ENCODE measurements at places on chromosomes 16 and 17.

DNA sequence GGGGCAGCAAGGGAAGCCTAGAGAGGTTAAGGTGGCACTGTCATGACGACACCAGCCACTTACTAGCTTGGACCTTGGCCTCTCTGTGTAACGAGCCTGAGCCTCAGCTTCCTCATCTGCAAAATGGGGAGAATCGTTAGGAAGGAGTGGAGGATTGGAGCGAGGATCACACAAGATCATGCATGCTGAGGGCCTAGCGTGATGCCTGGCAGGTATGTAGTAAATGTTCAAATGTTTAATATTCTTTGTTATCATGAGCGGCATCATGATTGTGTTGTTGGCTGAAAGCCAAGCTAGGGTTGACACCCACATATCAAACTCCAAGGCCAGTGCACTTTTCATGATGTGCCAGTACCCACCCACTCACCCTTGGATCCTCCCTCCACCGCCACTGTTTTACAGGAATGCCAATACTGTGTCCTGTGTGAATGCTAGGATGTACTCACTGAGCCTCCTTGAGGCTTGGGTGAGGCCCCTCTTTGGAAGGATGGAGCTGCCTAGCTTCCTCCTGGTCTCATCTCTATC is 192.5 kb downstream of the MSI2 start:
- no peak for DNase-seq

GRCh38 chr17:61201211-61201610 is 198.4 kb upstream of the TBX2 start:
- DNase-seq = no peak

DNA sequence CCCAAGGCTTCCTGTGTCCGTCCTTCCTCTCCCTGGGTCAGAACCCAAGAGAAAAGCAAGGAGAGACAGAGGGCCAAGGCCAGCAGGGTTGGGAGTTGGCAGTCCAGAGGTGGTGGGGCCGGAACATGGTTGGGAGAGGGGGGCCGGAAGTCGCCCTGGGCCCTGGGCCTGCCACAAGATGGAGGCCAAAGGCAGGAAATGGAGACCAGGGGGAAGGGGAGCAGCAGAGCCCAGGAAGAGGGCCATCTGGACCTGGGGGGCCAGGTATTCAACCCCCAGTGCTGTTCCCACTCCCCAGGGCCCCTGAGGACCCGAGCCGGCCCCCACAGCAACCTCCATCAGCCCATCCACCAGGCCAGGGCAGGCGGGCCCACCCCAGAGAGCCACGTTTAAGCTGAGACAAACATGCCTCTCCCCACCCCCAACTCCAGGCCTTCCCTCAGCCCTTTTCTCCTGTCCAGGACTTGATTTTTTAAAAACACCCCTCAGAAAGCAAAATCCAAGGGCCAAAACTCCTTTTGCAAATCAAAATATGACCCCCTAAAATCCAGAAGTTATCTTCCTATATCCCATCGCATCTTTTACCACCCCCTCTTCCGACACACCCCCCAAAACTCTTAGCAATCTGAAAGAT is 4.4 kb upstream of the BCL6B start:
- DNase-seq = no peak

DNA sequence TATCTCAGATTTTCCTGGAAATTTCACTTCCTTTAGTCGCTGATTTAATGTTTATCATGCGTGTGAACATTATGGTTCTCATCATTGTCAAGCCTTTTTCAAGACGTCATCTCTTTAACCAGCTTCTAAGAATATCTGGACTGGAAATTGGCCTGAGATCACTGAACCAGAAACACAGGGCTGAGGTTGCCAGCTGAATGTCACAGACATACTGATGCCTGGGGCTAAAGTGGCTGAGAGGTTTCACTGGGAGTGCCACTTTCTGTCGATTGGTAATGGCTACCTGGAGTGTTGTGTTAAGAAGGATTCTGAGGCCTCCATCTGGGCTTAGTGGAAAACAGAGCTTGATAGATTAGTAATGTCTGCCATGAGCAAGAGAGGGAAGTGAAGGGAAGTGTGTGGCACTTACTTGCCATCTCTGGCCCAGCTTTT is 54.2 kb downstream of the CRISPLD2 start:
- no peak for DNase-seq

- no peak for DNase-seq
These were observed 397.7 kb upstream of the TNRC6C start for GRCh38 chr17:77560841-77561240.

GRCh38 chr17:82051776-82052637 is at the start of the genes GPS1 and RFNG:
Gene GPS1 (plus strand): TSS chr17:82051898. CDS start chr17:82051932, 34 bp downstream.
Gene RFNG (minus strand): TSS chr17:82051811. CDS start chr17:82051766, 45 bp downstream.
- peak; percentile 80 for DNase-seq

GRCh38 chr17:56213031-56213430 is 59.8 kb downstream of the ANKFN1 start:
- no peak for DNase-seq

GRCh38 chr17:17508646-17509591 is 12.7 kb upstream of the RASD1 start:
- no peak for DNase-seq

- no peak for DNase-seq
These were observed 25.4 kb upstream of the RHOT1 start for GRCh38 chr17:32116937-32117336.

DNA sequence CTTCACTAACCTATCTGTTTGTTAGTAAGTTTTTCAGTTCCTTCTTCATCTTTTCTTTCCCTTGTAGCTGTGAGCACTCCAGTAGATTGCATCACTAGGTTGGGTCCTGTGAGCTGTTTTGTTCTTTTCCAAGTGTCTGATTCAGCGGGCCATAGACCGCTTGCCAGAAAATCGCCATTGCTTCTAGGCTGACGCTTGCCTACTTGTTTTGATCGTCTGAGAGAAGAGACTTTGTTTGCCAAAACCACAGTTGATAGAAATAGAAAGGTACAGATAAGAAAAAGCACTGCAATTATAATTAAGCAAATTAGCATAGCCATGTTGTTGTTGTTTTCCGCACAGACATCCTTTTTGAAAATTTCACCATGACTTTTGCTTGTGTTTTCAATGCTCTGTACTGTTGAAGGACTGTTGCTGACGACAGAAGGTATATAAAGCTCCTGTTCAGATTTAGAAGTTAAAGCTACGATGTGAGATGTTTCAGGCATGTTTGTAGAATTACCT is 3.1 kb downstream of the EVI2A start:
- DNase-seq = peak; percentile 50

DNA sequence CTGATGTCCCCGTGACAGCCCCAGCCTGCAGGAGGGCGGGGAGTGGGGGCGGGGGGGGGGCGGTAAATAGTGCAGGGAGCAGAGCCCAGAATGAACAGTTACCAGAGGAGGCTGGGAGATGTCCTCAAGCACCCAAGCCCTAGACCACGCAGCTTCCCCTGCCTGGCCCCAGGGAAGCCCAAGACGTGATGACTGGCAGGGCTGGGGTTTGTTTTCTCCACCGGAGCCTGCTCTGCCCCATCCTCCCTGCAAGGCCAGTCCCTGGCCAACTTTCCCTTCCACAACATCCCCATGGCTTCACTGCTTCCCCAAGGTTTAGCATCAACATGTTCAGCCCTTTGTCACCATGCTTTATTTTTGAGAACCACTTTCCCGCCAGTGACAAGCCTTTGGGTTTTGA is 1.4 kb upstream of the BEAN1 start:
- no peak for DNase-seq

- DNase-seq = peak; percentile 43
These were observed 5.1 kb downstream of the CLEC16A start for GRCh38 chr16:10949424-10949970.

- DNase-seq = no peak
These were observed 172.9 kb downstream of the AATF start for GRCh38 chr17:37121616-37122015.

DNA sequence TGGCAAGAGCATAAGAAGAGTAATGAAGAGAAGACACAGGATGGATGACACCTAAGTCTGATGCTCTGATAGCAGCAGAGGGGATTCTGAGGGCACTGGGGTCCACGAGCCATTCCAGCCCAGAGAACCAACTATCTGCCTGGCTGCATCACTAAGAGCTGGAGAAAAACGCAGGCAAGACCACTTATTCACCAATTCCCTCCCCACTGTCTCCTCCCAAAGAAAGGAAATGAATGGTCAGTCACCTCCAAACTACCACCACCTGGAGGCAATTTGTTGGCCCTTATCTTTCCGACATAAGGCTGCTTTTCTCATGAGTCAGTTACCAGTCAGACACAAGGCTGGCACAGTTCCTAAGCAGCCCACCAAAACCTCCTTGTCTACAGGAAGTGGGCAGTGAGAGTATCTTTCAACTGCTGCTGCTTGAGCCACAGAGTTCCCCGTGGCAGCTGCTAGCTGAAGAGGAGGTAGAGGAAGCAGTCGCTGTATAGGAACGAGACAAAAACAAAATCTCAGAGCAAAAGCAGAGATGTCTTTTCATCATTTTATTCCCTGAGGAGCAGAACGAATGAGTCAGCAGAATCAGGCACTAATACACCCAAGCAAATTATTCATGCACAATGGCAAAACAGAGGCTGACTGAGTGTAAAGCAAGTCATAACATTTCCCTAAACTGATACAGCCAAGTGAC is 111.1 kb downstream of the SMG6 start:
- peak; percentile 46 for DNase-seq

- DNase-seq = no peak
These were observed 12.7 kb upstream of the SPAG9 start for GRCh38 chr17:51133365-51133764.

DNA sequence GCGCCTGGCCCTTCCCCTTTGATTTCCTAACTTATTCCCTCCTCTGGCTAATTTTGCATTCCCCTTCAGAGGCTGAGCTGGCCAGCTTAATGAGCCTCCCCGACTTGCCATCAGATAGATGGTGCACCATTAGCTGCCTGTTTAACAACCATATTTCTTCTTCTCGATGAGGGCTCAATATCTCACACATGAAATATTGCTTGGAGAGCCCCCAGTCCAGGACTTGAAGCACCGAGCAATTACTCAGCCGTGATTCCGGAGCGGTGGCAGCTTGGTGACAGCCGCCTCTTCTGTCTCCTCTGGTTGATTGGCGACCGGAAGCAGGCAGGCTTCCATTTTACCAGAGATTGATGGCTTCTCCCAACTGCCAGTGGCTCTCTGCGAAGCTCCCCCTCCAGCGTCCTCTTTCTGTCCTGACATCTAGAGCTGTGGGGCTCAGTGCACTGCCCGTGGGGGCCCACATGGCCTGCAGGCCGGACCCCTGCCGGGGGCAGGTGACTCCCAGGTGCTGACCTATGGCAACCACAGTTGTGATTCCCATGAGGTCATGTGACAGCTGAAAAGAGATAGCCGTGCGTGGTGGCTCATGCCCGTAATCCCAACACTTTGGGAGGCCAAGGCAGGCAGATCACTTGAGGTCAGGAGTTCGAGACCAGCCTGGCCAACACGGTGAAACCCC is 133.7 kb upstream of the SEC14L1 start:
- no peak for DNase-seq

DNA sequence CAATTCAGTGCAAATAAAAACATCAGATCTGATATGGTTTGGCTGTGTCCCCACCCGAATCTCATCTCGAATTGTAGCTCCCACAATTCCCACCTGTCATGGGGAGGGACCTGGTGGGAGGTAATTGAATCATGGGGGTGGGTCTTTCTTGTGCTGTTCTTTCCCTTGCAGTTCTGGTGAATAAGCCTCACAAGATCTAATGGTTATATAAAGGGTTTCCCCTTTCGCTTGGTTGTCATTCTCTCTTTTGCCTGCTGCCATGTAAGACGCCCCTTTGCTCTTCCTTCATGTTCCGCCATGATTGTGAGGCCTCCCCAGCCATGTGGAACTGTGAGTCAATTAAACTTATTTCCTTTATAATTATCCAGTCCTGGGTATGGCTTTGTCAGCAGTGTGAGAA is 68.9 kb upstream of the NFAT5 start:
- no peak for DNase-seq

DNA sequence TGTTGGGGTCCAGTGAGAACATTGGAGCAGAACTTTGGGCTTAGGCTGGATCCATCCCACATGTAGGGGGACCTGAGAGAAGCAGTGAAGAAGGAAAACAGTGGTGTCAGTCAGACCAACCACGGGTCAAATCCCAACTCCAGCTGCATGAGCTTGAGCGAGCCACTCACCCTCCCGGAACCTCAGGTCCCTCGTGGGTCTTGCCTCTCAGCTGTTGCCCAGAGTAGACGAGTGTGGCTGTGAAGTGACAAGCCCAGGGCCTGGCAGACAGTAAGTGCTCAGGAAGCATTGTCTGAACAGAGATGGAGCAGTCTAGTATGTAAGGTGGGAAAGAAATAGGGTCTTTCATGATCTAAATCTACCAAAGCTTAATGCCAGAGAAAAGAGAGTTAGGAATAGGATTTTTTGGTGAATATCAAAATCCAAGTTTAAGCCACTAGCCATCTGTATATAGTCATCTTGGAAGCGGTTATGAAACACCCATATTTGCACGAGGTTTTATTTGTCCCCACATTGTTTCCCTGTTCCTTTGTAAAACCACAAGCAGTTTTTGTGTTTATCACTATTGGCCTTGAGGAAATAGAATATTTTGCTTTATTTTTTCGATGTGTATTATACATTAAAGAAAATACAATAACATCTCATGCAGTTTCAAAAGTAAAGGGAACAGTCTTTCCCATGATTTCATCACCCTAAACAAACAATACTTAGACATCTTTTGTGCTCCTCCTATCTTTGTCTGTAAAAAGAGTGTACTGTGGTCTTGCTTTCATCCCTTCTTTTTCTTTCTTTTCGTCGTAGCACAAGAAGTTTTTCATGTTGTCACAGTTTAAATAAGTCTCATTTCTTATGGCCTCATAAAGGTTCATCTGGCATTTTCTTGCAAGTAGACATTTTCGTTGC is 112.0 kb downstream of the CLEC16A start:
- no peak for DNase-seq

- DNase-seq = no peak
These were observed 10.1 kb upstream of the SPOP start for GRCh38 chr17:49687878-49688491.

DNA sequence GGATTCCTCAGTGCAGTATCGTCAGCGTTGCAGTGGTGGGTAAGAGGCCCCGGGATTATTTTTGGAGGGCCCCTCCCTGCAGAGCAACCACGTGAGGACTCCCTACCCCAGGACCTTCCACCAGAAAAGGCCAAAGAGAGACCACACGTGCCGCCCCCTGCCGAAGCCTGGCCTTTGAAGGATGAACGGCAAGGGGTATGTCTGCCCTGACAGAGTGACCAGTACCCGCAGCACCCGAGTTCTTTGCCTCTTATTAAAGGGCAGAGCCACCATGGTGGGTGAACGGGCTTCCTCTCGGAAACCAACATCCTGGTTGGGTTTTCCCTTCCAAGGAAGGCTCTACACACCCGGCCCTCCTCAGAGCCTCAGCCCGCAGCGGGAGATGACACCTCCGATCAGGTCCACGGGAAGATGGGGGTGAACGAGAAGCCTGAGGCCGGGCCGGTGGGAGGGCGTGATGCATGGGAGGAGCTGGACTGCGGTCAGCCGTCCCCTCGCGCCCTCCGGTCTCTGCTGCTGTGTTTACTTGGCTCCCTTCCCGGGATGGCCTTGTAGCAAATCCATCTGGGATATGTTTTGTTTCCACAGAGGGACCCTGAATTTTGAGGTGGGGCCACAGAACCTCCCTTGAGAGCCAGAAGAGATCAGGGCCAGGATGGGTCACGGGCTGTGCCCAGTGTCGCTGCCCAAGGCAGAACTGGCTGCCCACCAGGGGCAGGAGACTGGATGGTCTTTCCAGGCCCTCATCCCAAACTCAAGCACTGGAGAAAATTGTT is 49.1 kb downstream of the TBC1D16 start:
- no peak for DNase-seq
